ENCODE measurements at places on chromosomes 11 and 22.

- no peak for DNase-seq
Measured at GRCh38 chr11:105456950-105457349, 152.9 kb upstream of the GRIA4 start.

DNA sequence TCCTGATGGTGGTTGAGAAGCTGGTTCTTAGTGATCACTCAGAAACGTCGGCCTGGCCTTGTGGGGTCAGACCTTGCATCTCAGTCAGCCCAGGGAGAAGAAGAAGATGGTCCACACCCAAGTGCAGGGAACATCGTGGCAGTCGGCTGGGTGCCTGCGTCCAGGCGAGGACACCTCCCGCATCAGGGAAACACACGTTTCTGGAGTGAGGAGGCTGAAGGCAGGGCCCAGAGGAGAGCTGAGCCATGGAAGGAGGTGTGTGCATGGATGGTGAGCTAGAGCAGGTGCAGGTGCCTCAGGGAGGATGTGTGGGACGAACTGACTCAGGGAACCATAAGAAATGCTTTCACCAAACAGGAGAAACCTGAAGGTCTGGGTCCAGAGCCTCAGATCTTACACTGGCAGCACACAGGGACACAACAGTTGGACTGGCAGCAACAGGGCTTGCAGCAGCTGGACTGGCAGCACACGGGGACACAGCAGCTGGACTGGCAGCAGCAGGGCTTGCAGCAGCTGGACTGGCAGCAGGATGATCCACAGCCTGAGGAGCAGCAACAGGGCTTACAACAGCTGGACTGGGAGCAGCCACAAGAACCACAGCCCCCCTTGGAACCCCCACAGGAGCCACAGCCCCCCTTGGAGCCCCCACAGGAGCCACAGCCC is 632 bp downstream of the KRTAP5-2 start:
- no peak for DNase-seq

GRCh38 chr22:27982630-27983180 is 63.6 kb upstream of the PITPNB start:
- no peak for DNase-seq

GRCh38 chr11:93526346-93526633 is 16.9 kb downstream of the SMCO4 start:
- no peak for DNase-seq

GRCh38 chr11:12278766-12279671 is 98.4 kb upstream of the PARVA start:
- DNase-seq, result no peak

GRCh38 chr11:126371595-126371994 is 16.1 kb downstream of the ST3GAL4 start:
- DNase-seq, result no peak

GRCh38 chr11:28132548-28132947 is 24.4 kb downstream of the METTL15 start:
- no peak for DNase-seq
